Liver (tissue), 10 donors: ENCODE measurements at places on chromosomes 6 and 20.

DNA sequence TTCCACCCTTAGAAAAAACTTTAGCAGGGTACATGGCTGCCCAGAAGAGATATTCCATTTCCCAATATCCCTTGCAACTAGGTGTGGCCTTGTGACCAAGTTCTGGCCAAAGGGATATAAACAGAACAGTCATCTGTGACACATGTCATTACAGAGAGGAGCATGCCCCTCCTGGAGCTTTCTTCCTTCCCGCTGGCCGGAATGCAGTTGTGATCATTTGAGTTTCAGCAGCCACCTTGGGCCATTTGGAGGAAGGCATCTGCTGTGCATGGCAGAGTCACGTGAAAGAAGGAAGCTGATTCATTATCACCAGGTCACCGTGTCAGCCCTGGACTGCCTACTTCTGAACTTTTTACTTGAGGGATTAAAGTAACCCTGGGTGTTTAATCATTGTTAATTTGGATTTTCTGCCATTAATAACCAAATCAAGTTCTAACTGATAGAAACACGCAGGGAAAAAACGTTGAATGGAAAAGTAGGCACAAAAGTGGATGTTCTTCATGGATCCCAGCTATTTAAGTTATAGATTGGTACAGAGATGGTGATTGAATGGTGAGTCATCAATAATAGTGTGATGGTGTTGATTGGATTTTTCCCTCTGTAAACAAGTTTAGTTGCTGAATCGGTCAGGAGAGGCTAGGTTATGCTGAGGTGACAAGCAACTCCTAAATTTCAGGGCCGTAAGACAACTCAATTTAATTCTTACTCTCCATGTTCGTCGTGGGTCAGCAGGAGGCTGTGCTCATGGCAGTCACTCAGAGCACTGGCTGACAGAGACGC, 80.7 kb upstream of the CCDC167 start:
- DNase-seq = no peak
- no peak overlapping the region for H3K4me3 ChIP-seq
- H3K27me3 ChIP-seq = peaks cover 2% of the 10 kb centered on the region
- no peak overlapping the region for H3K27ac ChIP-seq
- no peaks in the 10 kb centered on the region for H3K36me3 ChIP-seq
- H3K4me1 ChIP-seq = no peaks in the 10 kb centered on the region

DNA sequence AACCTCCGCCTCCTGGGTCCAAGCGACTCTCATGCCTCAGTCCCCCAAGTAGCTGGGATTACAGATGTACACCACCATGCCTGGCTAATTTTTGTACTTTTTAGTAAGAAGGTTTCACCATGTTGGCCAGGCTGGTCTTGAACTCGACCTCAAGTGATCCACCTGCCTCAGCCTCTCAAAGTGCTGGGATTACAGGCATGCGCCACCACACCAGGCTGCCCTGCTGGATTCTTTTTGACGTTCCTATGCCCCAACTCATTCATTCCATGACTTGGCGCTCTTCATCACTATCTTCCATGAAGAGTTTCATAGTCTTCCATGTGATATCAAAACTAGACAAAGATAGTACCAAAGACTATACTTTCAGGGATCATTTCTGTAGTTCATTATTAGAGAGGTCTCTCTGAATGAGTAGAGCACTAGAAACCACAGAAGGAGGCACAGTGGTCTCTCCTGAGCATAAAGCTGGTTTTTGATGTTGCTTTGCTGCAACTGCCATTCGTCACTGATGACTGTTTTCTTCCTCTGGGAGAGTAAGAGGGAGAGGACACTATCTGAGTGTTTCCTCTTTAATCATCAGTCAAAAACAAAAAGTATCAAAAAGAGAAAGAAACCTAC, 23.5 kb downstream of the DNAAF9 start:
- no peak overlapping the region for H3K4me3 ChIP-seq
- no peak for DNase-seq
- H3K36me3 ChIP-seq = no peaks in the 10 kb centered on the region
- no peaks in the 10 kb centered on the region for H3K27me3 ChIP-seq
- H3K4me1 ChIP-seq = no peaks in the 10 kb centered on the region

DNA sequence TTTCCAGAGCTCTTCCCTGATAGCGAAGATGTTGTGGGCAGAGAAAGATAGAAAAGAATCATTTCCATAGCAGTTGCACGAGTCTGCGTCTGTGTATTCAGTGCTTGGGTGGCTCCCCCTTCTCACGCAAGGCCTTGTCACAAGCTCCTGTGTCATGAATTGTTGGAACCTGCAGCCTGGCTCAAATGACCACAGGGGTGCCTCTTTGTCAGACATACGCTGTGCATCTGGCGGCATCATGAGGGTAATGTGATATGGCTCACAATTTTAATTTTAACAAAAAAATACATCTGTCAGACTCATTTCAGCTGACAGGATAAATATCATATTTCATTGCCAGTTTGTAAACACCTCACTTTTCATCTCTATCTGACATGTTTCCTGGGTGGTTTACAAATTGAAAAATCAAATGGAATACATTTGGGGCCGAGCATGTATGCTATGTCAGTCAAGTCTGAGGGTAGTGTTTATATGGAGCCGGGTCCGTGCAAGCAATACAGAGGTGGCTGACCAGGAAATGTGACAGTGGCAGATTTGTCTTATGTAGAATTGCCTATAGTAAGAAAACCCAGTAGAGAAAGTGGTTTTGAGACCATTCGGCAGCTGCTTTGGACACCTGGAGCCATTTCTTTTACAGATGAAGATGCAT, 90.9 kb downstream of the CAP2 start:
- H3K27me3 ChIP-seq = no peaks in the 10 kb centered on the region
- DNase-seq = no peak
- no peaks in the 10 kb centered on the region for H3K4me1 ChIP-seq
- H3K36me3 ChIP-seq = no peaks in the 10 kb centered on the region

- H3K27ac ChIP-seq = no peak overlapping the region
- no peaks in the 10 kb centered on the region for H3K4me1 ChIP-seq
- H3K4me3 ChIP-seq = no peak overlapping the region
These were observed 502.9 kb downstream of the CD83 start for GRCh38 chr6:14620522-14620921.

DNA sequence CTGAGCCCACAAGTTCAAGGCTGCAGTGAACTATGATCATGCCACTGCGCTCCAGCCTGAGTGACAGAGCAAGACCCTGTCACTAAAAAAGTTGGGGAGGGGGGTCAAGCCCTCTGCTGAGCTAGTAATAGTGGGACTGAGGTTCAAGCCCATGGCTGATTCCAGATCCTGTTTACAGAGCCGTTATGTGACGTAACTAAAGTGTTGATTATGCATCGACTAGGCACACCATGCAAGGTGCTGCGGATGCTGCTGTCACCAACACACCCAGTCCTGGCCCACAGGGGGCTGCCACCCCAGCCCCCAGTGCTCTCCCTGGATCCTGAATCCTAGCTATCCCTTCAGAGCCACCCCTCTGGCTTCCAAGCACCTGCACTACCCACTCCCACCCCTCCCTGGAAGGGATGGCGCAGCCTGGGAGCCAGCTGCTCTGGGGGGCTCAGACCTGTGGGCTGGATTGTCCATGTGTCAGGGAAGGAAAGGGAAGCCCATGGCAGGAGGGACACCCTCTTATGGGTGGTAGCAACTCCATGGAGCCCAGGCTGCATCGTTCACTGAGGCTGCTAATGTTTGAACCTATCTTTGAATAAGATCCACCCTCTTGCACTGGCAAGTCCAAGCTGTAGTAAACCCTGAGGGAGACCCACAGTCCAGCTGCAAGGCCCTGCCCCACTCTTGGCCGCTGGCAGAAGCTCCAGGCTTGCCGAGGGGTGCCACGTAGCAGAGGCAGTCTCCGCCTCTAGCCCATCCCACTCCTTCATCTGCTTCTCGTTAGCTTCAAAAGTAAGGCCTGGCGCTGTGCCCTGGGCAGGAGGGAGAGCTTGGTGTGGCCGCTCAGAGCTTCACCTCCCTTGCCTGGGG, 95.0 kb downstream of the SNX5 start:
- H3K27me3 ChIP-seq = no peaks in the 10 kb centered on the region
- H3K27ac ChIP-seq = peak overlapping the region; percentile 45
- peak; percentile 56 for DNase-seq
- peaks cover 49% of the 10 kb centered on the region for H3K4me1 ChIP-seq
- H3K4me3 ChIP-seq = no peak overlapping the region
- H3K36me3 ChIP-seq = no peaks in the 10 kb centered on the region

GRCh38 chr20:14142964-14143627, 147.8 kb downstream of the MACROD2 start:
- H3K27ac ChIP-seq = no peak overlapping the region
- H3K27me3 ChIP-seq = no peaks in the 10 kb centered on the region
- DNase-seq = no peak
- H3K4me1 ChIP-seq = no peaks in the 10 kb centered on the region
- no peaks in the 10 kb centered on the region for H3K36me3 ChIP-seq
- no peak overlapping the region for H3K4me3 ChIP-seq

DNA sequence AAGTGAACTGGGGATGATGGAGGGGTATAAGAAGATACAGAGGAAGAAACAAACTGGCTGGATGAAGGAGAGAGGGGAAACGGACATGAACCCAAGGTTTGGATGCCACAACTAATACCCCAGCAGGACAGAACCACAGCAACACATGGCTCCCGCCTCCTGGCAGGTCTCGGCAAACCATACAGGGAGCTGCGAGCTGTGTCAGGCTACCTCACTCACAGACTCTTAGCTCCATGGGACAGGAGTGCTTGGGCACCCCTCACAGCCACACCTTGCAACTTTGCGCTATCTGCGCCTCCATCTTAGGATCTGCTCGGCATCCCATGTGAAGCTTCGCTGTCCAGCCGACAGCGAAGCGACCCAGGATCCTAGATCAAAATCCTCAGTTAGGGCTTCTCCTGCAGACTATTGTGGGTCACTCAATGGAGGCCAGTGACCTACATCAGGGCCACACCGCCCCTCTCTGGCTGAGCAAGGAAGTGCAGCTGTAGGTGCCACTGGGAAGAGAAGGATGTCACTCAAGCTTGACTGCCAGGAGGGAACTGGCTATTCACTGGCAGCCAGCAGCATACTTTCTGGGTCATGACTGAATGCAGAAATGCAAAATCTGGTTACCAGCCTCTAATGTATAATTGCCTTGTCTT, 174.4 kb upstream of the RIN2 start:
- H3K4me3 ChIP-seq = no peak overlapping the region
- no peak overlapping the region for H3K27ac ChIP-seq
- H3K27me3 ChIP-seq = peaks cover 5% of the 10 kb centered on the region
- no peaks in the 10 kb centered on the region for H3K36me3 ChIP-seq
- peak; percentile 87 for DNase-seq
- no peaks in the 10 kb centered on the region for H3K4me1 ChIP-seq

DNA sequence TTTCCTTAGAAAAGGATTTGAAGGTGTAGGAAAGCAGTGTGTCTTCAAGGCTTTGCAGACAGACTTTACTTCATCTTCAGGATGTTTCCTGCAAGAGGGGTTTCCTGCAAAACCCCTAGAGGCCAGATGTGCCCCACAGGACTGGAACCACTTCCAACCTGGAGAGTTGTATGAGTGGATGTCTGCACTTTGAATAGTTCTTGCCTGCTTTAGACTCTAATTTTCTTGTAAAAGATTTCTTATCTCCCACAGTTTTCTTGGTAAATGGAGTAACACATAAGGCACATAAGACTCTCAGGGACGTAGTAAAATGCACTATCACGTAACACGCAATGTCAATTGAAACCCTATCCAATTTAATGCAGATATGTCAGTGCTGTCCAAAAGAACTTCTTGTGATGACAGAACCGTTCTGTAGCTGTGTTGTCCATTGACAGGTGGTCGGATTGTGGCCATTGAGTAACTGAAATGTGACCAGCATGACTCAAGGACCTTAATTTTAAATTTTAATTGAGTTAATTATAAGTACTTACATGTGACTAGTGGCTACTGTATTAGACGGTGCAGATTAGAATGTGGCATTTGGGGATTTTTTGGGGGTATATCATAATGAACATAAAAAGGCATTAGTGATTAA, 118.7 kb downstream of the JARID2 start:
- H3K27ac ChIP-seq = no peak overlapping the region
- no peak for DNase-seq
- H3K4me3 ChIP-seq = no peak overlapping the region

- no peaks in the 10 kb centered on the region for H3K36me3 ChIP-seq
- H3K4me1 ChIP-seq = no peaks in the 10 kb centered on the region
- no peak for DNase-seq
- no peak overlapping the region for H3K4me3 ChIP-seq
These were observed 449.0 kb downstream of the QKI start for GRCh38 chr6:163863565-163863964.

GRCh38 chr6:129685662-129686031, 24.3 kb downstream of the ARHGAP18 start:
- H3K27ac ChIP-seq = no peak overlapping the region
- no peaks in the 10 kb centered on the region for H3K27me3 ChIP-seq
- H3K36me3 ChIP-seq = no peaks in the 10 kb centered on the region
- H3K4me1 ChIP-seq = no peaks in the 10 kb centered on the region

DNA sequence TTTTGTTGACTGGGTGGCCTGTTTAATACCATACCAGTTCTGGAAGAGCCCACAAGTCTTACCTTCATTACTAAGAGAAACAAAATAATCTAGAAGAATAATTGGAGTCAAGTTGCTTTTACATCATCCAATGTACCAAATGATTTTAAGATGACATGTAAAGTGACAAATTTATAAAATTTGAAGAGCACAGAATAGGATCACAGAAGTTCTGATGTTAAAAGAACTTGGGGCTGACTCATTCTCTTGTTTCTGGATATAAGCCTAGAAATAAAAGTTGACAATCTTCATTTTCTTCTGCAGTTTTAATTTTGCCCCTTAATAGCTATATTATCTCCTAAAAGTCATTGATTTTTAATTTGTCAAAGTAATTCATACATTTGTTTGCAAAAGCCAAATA, 317.5 kb upstream of the MARCKS start:
- no peaks in the 10 kb centered on the region for H3K27me3 ChIP-seq
- no peak for DNase-seq
- no peak overlapping the region for H3K27ac ChIP-seq
- H3K36me3 ChIP-seq = no peaks in the 10 kb centered on the region
- H3K4me3 ChIP-seq = no peak overlapping the region
- no peaks in the 10 kb centered on the region for H3K4me1 ChIP-seq

DNA sequence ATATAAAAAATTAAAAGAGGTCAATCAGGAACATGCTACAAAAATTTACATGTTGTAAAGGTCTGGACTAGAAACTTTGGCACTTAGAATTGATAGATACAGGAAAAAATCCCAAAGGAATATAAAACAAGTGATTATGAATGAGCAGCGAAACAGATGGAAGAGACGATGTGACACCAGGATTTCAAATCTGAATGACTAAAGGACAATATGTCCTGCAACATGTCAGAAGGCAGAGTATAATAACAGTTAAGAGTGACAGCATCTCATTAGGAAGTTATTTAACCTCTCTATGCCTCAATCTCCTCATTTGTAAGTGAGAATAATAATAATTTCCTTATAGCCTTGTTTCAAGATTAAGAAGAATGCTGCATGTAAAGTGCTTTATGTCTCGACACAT, 50.3 kb downstream of the FRK start:
- H3K27ac ChIP-seq = no peak overlapping the region
- H3K27me3 ChIP-seq = no peaks in the 10 kb centered on the region
- H3K4me1 ChIP-seq = peaks cover 12% of the 10 kb centered on the region

GRCh38 chr20:17759449-17759848, 59.7 kb downstream of the BANF2 start:
- no peaks in the 10 kb centered on the region for H3K36me3 ChIP-seq
- no peak overlapping the region for H3K27ac ChIP-seq
- DNase-seq = no peak
- no peaks in the 10 kb centered on the region for H3K27me3 ChIP-seq
- H3K4me3 ChIP-seq = no peak overlapping the region

- H3K4me3 ChIP-seq = peak overlapping the region; percentile 50
- no peaks in the 10 kb centered on the region for H3K36me3 ChIP-seq
- no peaks in the 10 kb centered on the region for H3K27me3 ChIP-seq
- H3K4me1 ChIP-seq = peaks cover 5% of the 10 kb centered on the region
- DNase-seq = no peak
These were observed 1.2 kb downstream of the PM20D2 start for GRCh38 chr6:89146718-89147700.
